ENCODE measurements at places on chromosomes 1 and 21. TPM values are rescaled to one million over a fixed set of nuclear protein-coding genes. Genes with fewer than 3 reads are reported as not detected.

Gene CD1E
- not detected for total RNA-seq

Gene MAN1C1
- total RNA-seq = 11.1 TPM

Gene TRIM58
- 8.3 TPM for total RNA-seq

Gene KRTAP12-2
- total RNA-seq = not detected

Gene CYYR1
- 2.5 TPM for total RNA-seq

Gene ANGPTL3
- not detected for total RNA-seq

Gene TRAF3IP3
- 0.46 TPM for total RNA-seq

Gene ERO1B
- total RNA-seq = 15.0 TPM

Gene PRR9
- total RNA-seq = not detected

Gene CELF3
- 36.0 TPM for total RNA-seq

Gene AMY1C
- total RNA-seq = not detected

Gene ZBTB17
- 23.8 TPM for total RNA-seq

Gene KIF17
- 17.8 TPM for total RNA-seq

Gene SERINC2
- 1.4 TPM for total RNA-seq

Gene OR10Z1
- not detected for total RNA-seq

Gene EFHD2
- 13.4 TPM for total RNA-seq

Gene RHD
- 0.92 TPM for total RNA-seq

Gene DNASE2B
- 0.23 TPM for total RNA-seq

Gene ACOT11
- total RNA-seq = 6.7 TPM

Gene PLD5
- 6.0 TPM for total RNA-seq

Gene LCE1C
- total RNA-seq = not detected

Gene ZMYND12
- total RNA-seq = 1.6 TPM

Gene ASCL5
- total RNA-seq = 0.23 TPM

Gene PTPRU
- 39.7 TPM for total RNA-seq

Gene STYXL2
- total RNA-seq = 0.69 TPM

Gene CD1B
- total RNA-seq = not detected

Gene ZNF669
- 24.9 TPM for total RNA-seq

Gene IGFN1
- total RNA-seq = under 0.01 TPM

Gene CLIC6
- 2.1 TPM for total RNA-seq

Gene LAMB3
- total RNA-seq = 7.8 TPM

Gene GCSAML
- 0.69 TPM for total RNA-seq

Gene MYOG
- not detected for total RNA-seq

Gene RGS2
- total RNA-seq = 91.8 TPM

Gene KCND3
- total RNA-seq = 40.8 TPM

Gene PLPP3
- 128 TPM for total RNA-seq

Gene GLRX2
- total RNA-seq = 11.5 TPM

Gene NBPF6
- total RNA-seq = not detected

Gene CYP4B1
- not detected for total RNA-seq

Gene GBP7
- not detected for total RNA-seq

Gene CD52
- total RNA-seq = not detected

Gene MSH4
- total RNA-seq = 1.6 TPM

Gene UBXN10
- total RNA-seq = 7.4 TPM

Gene TNFRSF1B
- 3.9 TPM for total RNA-seq

Gene ARHGEF16
- 2.5 TPM for total RNA-seq

Gene VTCN1
- total RNA-seq = 0.92 TPM

Gene MIS18A
- total RNA-seq = 7.4 TPM

Gene LAX1
- 0.23 TPM for total RNA-seq

Gene CYP4X1
- 26.1 TPM for total RNA-seq

Gene GABRD
- 1.2 TPM for total RNA-seq

Gene RIMS3
- 49.6 TPM for total RNA-seq

Gene ADCY10
- total RNA-seq = 0.69 TPM

Gene CRYBG2
- 1.4 TPM for total RNA-seq

Gene CELSR2
- 40.8 TPM for total RNA-seq

Gene RGS8
- total RNA-seq = 135 TPM

Gene HHIPL2
- 0.23 TPM for total RNA-seq

Gene SDC3
- total RNA-seq = 187 TPM

Gene CENPF
- total RNA-seq = 21.5 TPM

Data from diencephalon (tissue), 1 donor.